ENCODE measurements at places on chromosomes 11 and 22. TPM values are rescaled to one million over a fixed set of nuclear protein-coding genes. Genes with fewer than 3 reads are reported as not detected.

SCUBE1 gene
- 6.6 TPM for polyA plus RNA-seq

GRCh38 chr22:27877501-27877900, 41.6 kb downstream of the PITPNB start:
- no peak for DNase-seq

DNA sequence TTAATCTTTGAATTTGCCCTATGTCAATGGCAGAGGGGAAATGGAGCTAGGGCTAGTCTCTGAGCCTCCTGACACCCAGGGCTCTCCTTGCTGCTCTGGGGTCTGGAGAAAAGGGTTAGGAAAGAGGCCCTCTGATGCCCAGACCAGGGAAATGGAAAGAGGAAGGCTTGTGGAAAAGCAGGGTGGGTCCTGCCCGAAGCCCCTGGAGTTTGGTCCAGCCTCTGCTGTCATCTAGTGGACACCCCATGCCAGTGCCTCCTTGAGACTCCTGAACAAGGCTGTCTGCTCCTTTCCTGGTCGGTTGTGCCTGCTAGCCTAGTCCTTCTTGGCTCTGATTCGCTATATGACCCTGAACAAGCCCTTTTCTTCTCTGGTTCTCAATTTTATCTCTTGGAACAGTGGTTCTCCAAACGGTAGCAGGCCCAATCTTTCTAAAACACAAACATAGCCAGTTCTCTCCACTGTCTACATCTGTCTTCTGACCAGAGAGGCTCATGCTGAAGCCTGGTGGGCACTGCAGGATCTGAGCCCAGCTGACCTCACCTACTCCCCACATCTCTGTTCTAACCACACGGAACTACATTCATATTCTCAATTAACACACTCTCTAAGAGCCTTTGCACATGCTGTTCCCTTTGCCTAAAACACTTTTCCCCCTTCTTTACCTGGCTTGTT, 8.8 kb upstream of the PLA2G3 start:
- DNase-seq = no peak

DNA sequence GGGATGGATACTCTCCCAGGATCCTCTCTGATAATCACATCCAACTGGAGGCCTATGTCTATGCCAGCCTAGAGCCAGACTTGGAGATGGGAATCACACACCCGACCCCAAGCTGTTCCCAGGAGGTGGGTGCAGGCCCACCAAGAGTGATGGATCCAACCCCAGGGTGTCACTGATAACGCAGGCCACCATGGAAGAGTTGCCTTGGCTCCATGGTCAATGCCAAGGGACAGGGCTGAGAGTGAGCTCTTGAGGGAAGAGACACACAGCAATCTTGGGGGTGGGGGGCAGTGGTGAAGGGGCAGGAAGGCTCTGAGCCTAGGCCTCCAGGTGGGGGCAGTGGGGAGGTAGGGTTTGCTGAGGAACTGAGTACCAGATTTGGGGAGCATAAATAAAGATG, 16.9 kb downstream of the TUB start:
- no peak for DNase-seq

GRCh38 chr11:17286332-17286731, 9.8 kb downstream of the NUCB2 start:
- DNase-seq = no peak
